ENCODE measurements at places on chromosomes 5 and 9.

- DNase-seq = no peak
Observed at GRCh38 chr5:160089531-160089930, 29.7 kb downstream of the PWWP2A start.

GRCh38 chr9:124503713-124504529 is 3.3 kb downstream of the NR5A1 start:
- no peak for DNase-seq

- DNase-seq = no peak
Observed at GRCh38 chr9:134680393-134681060, 38.9 kb downstream of the COL5A1 start.

- DNase-seq = no peak
Observed at GRCh38 chr5:16929831-16930230, 6.3 kb downstream of the MYO10 start.

GRCh38 chr9:7403839-7404487 is 395.6 kb downstream of the DMAC1 start:
- no peak for DNase-seq

GRCh38 chr5:79962575-79963222 is 28.4 kb downstream of the MTX3 start:
- no peak for DNase-seq

DNA sequence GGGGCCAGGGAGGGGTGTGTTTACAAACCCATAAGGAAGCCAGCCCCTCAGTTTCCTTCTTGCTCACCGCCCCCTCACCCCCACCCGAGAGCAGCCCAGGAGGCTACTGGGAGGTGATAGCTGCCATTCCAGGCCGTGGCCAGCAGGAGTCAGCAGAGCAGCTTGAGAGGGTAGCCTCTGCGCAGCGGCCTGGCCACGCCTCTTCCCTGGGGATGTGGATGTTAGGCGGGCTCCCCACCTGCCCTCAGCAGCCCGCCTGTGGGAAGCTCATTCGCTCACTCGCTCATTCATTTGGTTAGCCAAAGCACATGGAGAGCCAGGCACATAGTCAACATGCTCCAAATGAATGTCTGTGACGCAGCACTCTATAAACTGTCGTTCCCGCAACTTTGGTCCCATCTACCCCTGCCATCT is 6.1 kb upstream of the DPM2 start:
- DNase-seq = peak; percentile 69

- DNase-seq = no peak
Observed at GRCh38 chr5:67005737-67006499, 190.7 kb downstream of the CD180 start.

DNA sequence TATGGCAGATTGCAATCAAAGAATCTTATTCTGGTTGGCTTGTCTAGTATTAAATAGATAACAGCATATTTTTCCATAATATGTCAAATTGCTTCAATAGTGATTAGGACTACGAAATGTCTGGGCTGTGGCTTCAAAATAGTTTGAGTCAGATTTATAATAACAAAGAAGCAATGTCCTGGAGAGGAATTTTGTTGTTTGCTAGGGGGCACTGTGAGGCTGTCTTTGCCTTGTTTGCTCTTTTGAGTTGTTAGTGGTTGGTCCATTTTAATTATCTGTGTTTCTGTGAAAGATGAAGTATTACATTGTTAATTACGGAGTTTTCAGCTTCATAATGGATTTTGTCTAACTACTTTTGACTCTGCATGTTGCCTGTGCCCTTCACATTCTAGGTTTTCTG is 713.6 kb downstream of the TLE4 start:
- peak; percentile 1 for DNase-seq

Measured in C1 segment of cervical spinal cord (tissue), 14 donors.